ENCODE measurements at places on chromosomes 5 and 9.

DNA sequence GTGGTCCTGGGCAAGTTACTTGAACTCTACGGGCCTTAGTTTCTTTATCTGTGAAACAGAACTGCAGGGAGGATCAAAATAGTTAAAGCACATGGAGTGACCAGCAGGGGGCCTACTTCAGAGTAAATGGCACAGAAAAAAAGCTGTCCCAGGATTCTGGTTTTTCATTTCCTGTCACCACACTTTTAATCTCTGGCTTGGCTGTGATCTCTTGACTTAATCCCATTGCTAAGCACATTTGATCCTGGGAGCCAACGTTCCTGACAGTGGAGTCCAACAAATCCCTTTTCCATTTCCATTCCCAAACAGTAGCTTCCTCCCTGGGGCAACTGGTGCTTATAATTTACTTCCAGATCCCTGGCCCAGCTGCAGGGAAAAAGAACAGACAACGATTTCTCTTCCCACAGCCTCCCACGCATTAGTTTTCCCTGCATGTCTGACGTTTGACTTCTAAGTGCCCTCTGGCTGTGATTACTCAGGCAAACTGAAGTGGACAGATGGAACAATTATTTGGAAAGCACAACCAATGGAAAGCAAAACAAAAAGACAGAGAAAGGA is 136.5 kb upstream of the STK32A start:
- DNase-seq = no peak

- no peak for DNase-seq
These were observed 193.9 kb downstream of the ICE1 start for GRCh38 chr5:5616247-5616895.

GRCh38 chr5:130545291-130545690 is 619.8 kb downstream of the HINT1 start:
- DNase-seq = no peak

DNA sequence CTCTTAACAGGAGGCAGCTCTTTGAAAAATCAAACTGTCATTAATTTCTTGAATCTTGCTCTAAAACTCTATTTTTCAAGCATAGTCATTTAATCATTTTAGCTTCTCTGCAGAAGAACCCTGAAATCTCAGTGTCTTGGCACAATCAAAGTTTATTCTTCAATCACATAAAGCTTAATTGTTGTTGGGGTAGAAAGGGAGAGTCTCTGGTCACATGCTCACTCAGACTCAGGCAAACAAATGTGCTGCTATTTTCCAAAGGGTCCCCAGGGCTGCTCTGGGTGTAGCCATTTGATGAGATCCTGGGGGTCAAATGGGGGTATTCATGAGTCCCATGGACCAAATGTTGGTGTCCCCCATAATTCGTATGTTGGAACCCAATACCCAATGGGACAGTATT is 114.8 kb downstream of the MSX2 start:
- DNase-seq = no peak

DNA sequence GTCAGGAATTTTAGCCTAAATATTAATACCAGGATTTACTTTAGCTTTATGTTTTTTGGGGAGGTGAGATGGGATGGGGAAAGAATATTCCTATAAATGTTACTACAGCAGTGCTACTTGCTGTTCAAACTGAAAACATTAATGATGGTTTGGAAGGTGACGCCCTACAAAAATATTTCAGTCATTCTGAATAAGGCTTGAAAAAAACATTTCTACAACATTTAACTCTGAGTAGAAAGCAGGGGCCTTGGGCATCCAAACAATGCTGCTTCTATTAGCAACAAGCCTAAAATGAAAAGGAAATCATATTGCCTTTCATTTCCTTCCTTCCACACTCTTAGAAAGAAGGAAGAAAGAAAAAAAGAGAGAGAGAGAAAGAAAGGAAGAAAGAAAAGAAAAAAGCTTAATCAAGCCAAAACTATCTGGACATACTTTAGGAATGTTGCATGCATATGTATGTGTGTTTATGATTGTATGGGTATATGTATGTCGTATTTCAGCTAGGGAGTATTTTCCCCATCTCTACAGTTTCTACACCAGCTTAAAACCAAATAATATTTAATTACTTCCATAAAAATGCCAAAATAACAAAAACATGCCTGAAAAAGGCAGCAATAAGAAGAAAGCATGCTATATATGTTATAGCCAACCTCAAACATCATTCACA is 16.3 kb upstream of the DAB2 start:
- DNase-seq = no peak

- no peak for DNase-seq
These were observed 21.8 kb downstream of the CENPH start for GRCh38 chr5:69211200-69211599.

DNA sequence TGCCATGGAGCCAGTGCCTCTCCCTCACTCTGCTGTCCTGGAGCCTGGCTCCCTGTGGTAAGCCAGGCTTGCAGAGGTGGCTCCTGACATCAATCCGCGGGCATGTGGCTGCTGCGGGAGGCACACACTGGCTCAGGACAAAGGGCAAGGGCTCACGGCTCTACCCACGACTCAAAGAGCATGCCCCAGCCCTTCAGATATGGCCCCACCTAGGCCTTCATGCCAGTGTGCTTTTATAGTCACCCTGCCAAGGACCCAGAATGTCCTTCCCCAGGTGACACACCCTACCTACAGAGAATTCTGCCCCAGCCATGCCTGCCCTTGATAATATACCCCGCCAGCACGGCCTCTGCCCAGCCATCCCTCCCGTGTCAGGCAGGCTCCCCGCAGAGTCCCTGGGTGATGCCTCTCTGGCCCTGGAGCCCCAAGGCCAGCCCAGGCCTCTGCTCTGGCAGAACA is 1.6 kb downstream of the MGAT4B start:
- DNase-seq = no peak

DNA sequence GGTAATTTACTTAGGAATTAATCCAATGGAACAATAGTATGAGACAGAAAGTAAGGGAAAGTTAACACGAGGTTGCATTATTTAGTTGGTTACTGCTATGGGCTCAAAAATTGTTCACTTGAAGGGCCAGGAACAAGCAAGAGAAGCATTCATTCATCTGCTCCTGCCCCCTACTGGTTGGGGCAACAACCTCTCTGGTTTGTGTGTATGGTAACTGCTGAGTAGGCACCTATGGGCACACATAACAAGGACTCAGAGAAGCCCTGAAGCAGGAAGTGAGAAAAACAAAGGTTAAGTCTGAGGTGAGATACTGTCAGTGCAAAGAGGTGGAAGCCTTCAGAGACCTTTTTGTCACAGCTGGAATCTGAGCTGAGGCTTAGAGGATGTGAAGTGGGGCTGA is 34.4 kb upstream of the RANBP6 start:
- no peak for DNase-seq

GRCh38 chr5:3010953-3011763 is 259.7 kb upstream of the IRX2 start:
- no peak for DNase-seq

GRCh38 chr5:128074171-128074570 is 9.4 kb upstream of the SLC12A2 start:
- DNase-seq = no peak

- DNase-seq = no peak
These were observed 41.3 kb downstream of the NPR3 start for GRCh38 chr5:32752411-32752810.

- no peak for DNase-seq
These were observed 603.7 kb downstream of the BNC2 start for GRCh38 chr9:16266648-16267276.

- DNase-seq = no peak
These were observed 5.6 kb downstream of the WNK2 start for GRCh38 chr9:93189369-93190132.

- DNase-seq = no peak
These were observed 94.8 kb downstream of the PPIC start for GRCh38 chr5:122941737-122942136.

DNA sequence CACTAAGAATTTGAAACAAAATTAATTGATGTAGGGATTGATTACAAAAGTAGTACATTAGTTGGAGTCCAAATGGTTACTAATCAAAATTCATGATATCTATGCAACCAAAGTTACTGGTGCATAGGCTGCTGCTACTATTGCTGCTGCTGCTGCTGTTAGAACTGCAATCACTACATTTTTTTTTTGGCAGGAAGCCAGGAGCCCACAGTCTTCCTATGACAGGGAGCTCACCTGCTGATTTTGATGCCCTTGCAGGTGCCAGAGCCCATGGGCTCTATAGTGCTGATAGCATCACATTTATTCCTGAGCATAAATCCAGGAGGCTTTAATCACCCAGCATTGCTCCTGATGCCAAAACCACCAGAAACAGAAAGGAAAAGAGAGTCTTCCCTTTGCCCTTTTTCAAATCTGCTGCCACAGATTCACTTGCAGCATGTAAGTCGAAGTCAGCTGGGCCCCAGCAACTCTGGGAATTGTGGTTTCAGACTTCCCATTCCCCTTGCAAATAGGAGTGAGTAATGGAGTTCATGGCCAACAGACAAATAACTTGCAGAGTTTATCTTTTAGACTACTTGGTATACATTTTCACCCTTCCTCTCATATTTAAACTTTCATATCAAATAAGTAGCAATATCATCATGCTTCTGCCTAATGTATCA is 17.6 kb downstream of the SLCO6A1 start:
- DNase-seq = no peak

DNA sequence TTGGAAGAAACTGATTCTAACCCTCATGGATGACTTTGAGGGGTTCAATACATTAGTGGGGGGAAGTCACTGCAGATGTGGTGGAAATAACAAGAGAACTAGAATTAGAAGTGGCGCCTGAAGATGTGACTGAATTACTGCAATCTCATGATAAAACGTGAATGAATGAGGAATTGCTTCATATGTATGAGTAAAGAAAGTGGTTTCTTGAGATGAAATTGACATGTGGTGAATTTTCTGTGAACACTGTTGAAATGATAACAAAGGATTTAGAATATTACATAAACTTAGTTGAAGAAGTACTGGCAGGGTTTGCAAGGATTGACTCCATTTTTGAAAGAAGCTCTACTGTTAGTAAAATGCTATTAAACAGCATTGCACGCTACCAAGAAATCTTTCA is 113.0 kb downstream of the UGCG start:
- no peak for DNase-seq

GRCh38 chr5:1002836-1003235 is 5.8 kb upstream of the NKD2 start:
- no peak for DNase-seq

DNA sequence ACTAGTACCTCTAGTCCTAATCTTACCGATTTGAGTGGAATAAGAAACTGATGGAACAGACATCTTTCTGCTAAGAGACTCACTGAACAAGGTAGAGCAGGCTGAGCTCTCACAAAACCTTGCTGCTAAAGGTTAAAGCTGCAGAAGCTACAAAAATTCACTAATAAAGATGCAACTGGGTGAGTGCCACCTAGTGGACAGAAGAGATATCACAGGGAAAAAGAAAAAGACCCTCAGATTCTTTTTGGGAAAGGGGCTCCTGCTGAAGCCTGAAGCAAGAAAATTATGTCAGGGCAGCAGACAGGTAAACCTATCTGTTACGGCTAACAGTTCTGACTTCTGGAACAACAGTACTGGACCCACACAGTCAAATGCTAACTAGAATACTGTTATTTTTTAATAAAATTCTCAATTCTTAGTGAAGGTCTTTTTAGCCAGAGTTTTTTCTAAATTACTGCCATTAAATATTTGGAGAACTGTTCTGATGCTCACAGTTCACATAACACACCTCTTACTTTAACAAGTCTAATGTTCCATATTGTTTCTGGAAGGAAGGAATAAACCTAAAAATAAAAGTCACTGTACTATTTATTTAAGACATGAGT is 51.2 kb downstream of the DIAPH1 start:
- no peak for DNase-seq

DNA sequence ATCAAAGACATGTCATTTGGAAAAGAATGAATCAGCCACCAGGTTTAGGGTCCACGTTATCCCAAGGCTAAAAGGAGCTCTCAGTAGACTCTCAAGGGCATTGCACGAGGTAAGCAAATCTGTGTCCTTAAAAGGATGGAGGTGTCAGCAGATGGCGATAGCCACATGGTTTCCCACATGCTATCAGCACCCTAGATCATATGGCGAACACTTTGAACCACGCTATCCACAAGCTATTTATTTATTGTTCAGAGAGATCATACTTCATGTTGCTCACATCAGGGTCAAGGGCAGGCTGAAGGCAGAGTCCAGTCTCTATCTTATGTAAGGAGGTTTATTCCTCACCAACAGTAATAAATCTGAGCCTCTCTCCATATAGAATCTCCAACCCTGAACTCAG is 43.7 kb downstream of the CDH6 start:
- DNase-seq = no peak

Measured in CD4-positive, alpha-beta T cell treated with Interleukin-17A for 4 hours (primary cell).